IMR-90 (cell line): ENCODE measurements at places on chromosomes 2 and 18. TPM values are rescaled to one million over a fixed set of nuclear protein-coding genes. Genes with fewer than 3 reads are reported as not detected.

DNA sequence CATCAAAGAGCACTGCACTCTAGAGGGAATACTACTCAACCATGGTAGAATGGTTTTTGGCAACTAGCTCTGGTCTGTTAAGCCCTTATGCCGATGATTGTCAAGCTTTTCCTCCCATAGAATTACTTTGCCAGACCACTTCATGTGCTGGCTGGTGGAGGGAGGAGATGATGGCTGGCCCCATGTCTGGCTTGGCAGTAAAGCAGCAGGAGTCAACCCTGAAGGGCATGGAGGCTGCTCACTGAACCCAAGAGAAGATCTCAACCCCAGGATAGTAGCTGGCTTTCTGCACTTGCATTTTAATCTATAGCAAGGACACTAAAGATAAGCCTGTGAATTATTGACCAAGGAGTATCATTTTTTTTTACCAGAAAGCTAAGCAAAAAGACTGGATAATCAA, 309.9 kb downstream of the PIEZO2 start:
- no peak overlapping the region for H3K27ac ChIP-seq
- H3K27me3 ChIP-seq, result no peaks in the 10 kb centered on the region
- no peak for DNase-seq
- peaks cover 4% of the 10 kb centered on the region; the same call in 1 of the 2 replicates for H3K36me3 ChIP-seq
- H3K4me3 ChIP-seq, result no peak overlapping the region

GRCh38 chr2:168192839-168193616, 54.4 kb downstream of the STK39 start:
- H3K4me3 ChIP-seq, result no peak overlapping the region
- H3K27me3 ChIP-seq, result no peaks in the 10 kb centered on the region
- H3K27ac ChIP-seq, result no peak overlapping the region
- peaks cover 17% of the 10 kb centered on the region for H3K4me1 ChIP-seq

- H3K27ac ChIP-seq, result no peak overlapping the region
- peaks cover 9% of the 10 kb centered on the region for H3K4me1 ChIP-seq
- H3K36me3 ChIP-seq, result no peaks in the 10 kb centered on the region
- DNase-seq, result no peak
Observed at GRCh38 chr18:74126684-74127655, 20.7 kb downstream of the FBXO15 start.

Gene NRP2
- 43.3 and 46.4 TPM in 2 replicates for total RNA-seq

DNA sequence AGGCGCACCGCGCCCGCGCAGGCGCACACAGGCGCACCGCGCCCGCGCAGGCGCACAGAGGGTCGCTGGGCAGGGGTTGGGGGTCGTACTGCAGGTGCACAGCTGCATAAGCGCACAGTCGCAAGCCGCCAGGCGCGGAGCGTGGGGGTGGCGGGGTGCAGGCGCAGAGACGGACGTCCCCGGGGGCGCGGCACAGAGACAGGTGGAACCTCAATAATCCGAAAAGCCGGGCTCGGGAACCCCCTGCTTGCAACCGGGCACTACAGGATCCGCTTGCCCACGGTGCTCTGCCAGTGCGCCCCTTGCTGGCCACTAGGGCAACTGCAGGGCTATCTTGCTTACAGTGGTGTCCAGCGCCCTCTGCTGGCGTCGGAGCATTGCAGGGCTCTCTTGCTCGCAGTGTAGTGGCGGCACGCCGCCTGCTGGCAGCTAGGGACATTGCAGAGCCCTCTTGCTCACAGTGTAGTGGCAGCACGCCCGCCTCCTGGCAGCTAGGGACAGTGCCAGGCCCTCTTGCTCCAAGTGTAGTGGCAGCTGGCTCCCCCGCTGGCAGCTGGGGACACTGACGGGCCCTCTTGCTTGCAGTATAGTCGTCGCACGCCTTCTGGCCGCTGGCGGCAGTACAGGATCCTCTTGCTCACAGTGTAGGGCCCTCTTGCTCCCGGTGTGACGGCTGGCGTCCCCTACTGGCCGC, 34.9 kb downstream of the FAM110C start:
- H3K4me3 ChIP-seq, result no peak overlapping the region
- no peak overlapping the region for H3K27ac ChIP-seq
- H3K27me3 ChIP-seq, result no peaks in the 10 kb centered on the region
- H3K4me1 ChIP-seq, result no peaks in the 10 kb centered on the region
- no peaks in the 10 kb centered on the region for H3K36me3 ChIP-seq

Gene ALPG
- not detected in 2 replicates for total RNA-seq

- H3K36me3 ChIP-seq, result no peaks in the 10 kb centered on the region
- H3K27ac ChIP-seq, result no peak overlapping the region
- peaks cover 8% of the 10 kb centered on the region for H3K4me1 ChIP-seq
- peak; percentile 71 for DNase-seq
Observed at GRCh38 chr2:219433666-219434467, 776 bp upstream of the SPEG start.

DNA sequence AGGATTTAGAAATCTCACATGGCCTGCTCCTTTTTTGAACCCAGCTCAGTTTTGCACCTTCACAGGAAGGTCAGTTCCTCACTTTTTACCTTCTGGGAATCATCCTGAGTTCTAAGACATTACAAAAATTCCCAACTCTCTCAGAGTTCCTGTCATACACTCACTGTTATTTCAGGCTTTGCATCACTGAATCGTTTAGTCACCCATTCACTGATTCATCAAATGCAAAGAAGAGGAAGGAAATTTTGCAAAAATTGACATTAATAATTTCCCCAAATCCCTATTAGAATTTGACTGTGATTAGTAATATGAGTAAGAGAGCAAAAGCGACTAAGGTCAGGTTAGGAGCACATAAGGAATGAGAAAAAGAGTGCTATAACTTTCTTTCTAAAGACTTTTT, 197.5 kb downstream of the PDE1A start:
- H3K36me3 ChIP-seq, result no peaks in the 10 kb centered on the region
- H3K4me1 ChIP-seq, result peaks cover 2% of the 10 kb centered on the region; the same call in 1 of the 2 replicates
- no peaks in the 10 kb centered on the region for H3K27me3 ChIP-seq
- no peak overlapping the region for H3K4me3 ChIP-seq
- DNase-seq, result peak; percentile 64
- no peak overlapping the region for H3K27ac ChIP-seq

Gene KCNG2
- not detected in 2 replicates for total RNA-seq

Gene MREG
- total RNA-seq, result 1.7 and 1.8 TPM in 2 replicates

Gene FHOD3
- 16.0 and 16.7 TPM in 2 replicates for total RNA-seq

- no peak overlapping the region for H3K4me3 ChIP-seq
- H3K27ac ChIP-seq, result no peak overlapping the region
- H3K4me1 ChIP-seq, result peaks cover 3% of the 10 kb centered on the region
- no peaks in the 10 kb centered on the region for H3K36me3 ChIP-seq
- DNase-seq, result no peak
Observed at GRCh38 chr2:174863183-174863582, 98.9 kb upstream of the CHRNA1 start.
